Activated CD4-positive, alpha-beta T cell treated with anti-CD3 and anti-CD28 coated beads for 48 hours (primary cell): ENCODE measurements at places on chromosomes 7 and 10.

DNA sequence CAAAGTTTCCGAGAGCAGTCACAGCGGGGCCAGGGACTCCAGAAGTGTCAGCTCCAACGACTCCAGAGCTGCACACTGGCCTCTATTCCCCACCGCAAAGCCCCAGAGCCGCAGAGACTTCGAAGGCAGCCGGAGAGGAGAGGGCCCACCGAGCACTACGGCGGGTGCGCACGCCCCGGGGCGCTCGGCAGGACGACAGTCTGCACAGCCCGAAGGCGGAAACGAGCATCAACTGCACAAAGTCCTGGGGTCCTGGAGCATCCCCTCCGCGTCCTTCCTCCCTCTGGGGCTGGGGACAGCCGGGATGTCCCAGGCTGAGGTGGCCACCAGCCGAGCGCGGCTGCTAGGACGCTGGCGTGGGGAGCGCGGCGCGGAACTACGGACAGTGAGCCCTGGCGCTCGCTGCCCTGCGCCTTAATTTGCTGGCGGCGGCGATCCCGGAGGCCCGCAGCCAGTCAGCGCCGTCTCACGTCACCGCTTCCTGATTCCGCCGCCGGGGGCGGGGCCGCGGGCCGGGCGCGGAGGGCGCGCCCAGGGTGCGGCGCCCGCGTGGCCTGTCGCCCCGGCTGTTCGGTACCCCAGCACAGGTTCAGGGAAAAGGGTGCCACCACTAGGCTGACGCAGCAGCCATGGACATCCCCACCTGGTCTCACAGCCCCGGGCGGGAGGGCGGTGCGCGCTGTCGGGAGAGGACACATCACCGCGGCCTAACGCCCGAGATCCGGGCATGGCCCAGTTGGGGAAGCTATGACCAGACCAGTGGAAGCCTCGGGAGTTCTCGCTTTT is at the start of gene TBX20:
Gene TBX20, minus strand, starts transcription at position 391 of the 786 bp plus-strand sequence. CDS start 480 bp downstream, outside the sequence.
- peak; percentile 51 for DNase-seq

DNA sequence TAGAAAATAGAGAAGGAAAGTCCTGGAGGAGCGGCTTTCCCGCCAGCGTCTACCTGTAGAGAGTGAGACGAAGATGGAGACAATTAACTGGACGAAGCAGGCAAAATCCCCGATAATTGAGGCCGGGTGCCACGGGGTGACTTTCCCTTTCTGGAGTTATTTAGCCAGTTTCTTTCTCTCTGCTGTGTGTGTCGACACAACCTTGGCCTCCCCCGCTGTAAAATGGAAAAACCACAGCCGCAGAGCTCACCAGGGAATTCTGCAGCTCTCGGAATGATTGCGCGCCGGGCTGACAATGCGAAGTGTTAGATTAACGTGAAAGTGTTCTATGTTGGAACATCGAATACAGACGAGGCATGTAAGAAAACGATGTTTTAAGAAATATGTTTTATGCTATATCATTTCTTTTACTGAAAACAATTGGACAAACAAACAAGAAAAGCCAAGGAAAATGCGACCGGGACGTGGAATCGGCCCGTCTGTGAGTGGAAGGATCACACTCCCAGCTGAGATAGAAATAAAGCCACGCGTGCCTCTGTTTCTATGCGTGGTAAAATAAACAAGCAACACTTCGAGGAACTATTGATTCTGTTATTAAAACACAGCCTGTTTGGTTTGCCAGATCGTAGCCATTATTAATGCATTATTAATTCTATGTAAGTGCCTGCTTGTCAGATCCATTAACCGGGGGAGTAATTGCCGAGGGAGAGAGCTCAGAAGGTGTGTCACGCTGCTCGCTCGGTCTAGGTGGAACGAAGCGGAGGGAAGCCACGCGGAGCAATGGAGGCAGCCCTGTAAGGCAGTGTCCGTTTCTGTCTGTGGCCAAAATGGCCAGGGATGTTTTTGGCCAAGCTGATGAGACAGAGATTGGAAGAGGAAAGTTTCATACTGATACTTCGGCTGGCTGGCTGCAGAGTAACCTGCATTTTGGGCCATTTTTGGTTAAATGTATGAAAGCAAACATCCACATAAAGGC is 129.4 kb downstream of the DNAJB6 start:
- no peak for DNase-seq

- peak; percentile 10 for DNase-seq
Measured at GRCh38 chr10:61733358-61733940, 70.7 kb downstream of the CABCOCO1 start.

GRCh38 chr10:66931340-66931948 is 5.6 kb downstream of the LRRTM3 start:
- no peak for DNase-seq

DNA sequence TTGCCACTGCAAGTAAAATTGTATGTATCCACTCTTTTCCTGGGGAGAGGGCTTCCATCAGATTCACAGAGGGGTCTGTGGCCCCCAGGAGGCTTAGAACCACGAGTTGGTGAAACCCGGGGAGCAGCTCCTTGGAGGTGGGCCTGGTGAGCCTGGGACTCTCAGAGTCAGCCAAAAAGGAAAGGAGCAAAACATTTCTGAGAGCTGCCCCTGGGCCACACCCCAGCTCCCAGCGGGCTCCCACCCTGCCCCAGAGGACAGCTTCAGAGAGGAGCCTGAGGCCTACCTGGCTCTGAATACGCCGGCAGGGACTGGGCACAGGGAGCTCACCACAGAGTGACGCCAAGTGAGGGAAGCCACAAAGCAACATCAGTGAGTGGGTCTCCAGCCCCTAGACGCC is 56.9 kb downstream of the SH3PXD2A start:
- no peak for DNase-seq
